ENCODE measurements at places on chromosomes 11 and 22.

DNA sequence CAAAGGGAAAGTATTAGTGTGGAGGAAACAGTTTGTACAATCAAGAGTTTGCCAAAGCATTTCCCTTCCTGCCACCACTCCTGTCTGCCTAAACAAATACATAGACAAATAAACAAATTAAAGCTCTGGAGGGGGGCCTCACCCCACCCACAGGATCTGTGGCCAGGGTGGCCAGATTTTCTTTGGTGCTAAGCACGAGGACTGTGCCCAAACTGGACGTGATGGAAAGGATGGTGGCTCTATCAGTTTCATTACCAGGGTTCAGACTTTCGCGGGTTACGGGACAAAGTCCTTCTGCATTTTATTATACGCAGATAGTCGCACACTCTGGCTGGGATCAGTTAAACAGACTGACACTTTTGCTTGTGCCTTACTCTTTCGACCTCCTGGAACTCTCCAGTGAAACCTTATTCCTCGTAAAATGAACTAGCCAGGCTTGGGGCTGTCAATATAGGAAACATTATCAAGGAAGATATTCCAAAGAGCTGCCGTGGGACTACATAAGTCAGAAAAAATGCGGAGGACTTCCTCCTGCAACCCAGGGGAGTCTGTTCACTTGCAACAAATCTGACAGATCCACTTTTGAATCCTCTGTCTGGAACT is 11.2 kb downstream of the BARX2 start:
- no peak for DNase-seq

- DNase-seq: no peak
Measured at GRCh38 chr22:26952004-26952403, 294.6 kb downstream of the MIAT start.

DNA sequence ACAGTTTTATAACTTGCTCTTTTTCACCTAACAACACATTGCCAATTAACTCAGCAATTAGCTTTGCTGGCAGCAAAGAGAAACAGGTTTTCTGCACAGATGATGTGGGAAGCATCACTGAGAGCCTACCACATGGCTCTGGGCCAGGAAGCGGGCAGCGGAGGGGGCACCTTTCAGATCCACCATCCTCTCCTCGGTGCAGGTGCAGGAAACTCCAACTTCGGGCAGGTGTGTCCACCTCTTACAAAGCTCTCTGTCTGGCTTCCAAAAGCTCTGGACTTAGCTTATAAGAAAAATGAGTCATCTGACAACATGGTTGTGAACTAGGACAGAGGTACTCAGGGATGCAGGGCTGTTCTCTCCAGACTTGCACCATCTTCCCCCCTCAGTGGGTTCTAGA is 77.0 kb downstream of the RPS6KA4 start:
- DNase-seq: no peak

GRCh38 chr11:76234416-76235232 is 28.3 kb upstream of the WNT11 start:
- DNase-seq: peak; percentile 53

DNA sequence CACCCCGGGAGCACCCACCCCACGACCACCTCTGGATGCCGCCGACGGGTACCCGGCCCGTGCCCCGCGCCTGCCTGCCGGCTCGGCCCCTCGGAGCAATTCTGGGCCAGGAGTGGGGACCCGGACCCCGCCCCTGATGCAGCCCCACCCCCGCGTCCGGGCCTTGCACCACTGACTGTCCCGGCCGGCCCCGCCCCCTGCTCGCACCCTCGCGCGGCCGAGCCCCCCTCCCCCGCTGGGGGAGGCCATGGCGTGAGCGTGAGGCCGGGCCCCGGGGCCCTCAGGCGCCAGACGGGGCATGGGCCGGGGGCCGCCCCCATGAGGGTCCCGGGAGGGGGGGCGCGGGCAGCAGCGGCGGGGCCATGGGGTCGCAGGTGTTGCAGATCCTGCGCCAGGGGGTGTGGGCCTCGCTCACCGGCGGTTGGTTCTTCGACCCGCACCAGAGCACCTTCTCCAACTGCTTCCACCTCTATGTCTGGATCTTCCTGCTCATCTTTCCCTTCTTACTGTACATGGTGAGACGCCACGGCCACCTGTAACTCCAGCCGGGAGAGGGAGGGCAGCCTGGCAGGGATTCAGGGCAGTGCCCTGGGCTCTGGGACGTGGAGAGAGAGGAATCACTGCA is 486 bp downstream of the PCNX3 start:
- DNase-seq: peak; percentile 90

- DNase-seq: no peak
Measured at GRCh38 chr11:45204761-45205160, 58.3 kb downstream of the PRDM11 start.

GRCh38 chr22:17245341-17245740 is 26.1 kb upstream of the ADA2 start:
- no peak for DNase-seq
